ENCODE measurements at places on chromosomes 16 and 17. TPM values are rescaled to one million over a fixed set of nuclear protein-coding genes. Genes with fewer than 3 reads are reported as not detected.

The HIGD1B gene
- total RNA-seq = 36.4 TPM

The AATK gene
- 72.5 TPM for total RNA-seq

The ELMO3 gene
- 17.5 TPM for total RNA-seq

The KRT33A gene
- not detected for total RNA-seq

The TVP23A gene
- 0.69 TPM for total RNA-seq

The MMP28 gene
- 55.6 TPM for total RNA-seq

The SPHK1 gene
- 8.5 TPM for total RNA-seq

The TPSG1 gene
- 2.3 TPM for total RNA-seq

The KRT222 gene
- 1.3 TPM for total RNA-seq

The GAS7 gene
- total RNA-seq = 50.6 TPM

The FOXC2 gene
- total RNA-seq = 1.1 TPM

The KRT32 gene
- total RNA-seq = not detected

The KRT36 gene
- not detected for total RNA-seq

The SPPL2C gene
- total RNA-seq = not detected

The SPATA32 gene
- not detected for total RNA-seq

The LHX1 gene
- total RNA-seq = not detected

The ALDH3A2 gene
- total RNA-seq = 134 TPM

The FOXO3B gene
- total RNA-seq = 3.1 TPM

The TBC1D26 gene
- total RNA-seq = not detected

The DCAF7 gene
- total RNA-seq = 79.9 TPM

The ASPA gene
- total RNA-seq = 8.2 TPM

The TMEM92 gene
- total RNA-seq = 11.3 TPM

The HOXB9 gene
- not detected for total RNA-seq

The KRTAP4-3 gene
- not detected for total RNA-seq

The RSKR gene
- 12.3 TPM for total RNA-seq

The ZFHX3 gene
- 29.0 TPM for total RNA-seq

The NGFR gene
- 0.78 TPM for total RNA-seq

The CRISPLD2 gene
- total RNA-seq = 61.9 TPM

The LPO gene
- not detected for total RNA-seq

The GRAP gene
- 10.6 TPM for total RNA-seq

The DPEP3 gene
- total RNA-seq = not detected

Data from upper lobe of right lung (tissue), 1 donor.